Stimulated activated CD4-positive, alpha-beta T cell treated with anti-CD3 and anti-CD28 coated beads, TNF-alpha, amount 100 ng/mL, for 24 hours (primary cell): ENCODE measurements at places on chromosomes 2 and 18.

DNA sequence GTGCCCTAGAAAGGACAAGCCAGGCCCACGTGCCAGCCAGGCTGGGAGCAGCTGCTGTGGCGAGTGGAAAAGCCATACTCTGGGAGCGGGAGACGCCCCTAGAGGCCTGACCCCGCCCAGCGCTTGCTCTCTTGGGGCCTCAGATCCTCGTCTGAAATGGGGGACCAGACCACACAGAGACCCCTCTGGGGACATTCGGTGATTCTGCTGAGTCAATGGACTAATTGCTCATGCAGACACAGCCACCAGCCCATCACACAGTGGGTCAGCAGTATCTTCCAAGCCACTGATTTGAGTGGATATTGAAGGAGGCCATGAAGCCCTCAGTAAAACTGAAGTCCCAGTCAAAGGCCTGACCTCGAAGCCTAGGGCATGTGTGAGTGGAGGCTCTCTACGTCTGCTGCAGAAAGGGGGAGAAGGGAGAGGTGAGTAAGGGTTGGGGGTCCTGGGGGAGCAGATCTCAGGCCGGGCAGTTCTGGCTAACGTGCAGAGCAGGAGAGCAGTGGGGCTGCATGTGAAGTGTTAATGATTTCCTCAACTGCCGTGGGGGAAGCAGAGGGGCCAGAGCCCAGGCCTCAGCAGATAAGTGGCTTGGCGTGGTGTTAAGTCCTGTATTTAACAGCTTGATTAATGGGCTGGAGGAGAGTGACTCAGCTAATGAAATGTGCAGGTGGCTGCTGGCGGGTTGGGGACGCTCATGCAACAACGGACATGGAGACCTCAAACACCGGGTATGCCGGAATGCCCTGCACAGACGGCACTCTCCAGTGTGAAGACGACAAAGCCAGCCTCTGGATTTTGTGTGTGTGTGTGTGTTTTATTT lies 104.4 kb upstream of the TWIST2 start:
- no peak for DNase-seq

DNA sequence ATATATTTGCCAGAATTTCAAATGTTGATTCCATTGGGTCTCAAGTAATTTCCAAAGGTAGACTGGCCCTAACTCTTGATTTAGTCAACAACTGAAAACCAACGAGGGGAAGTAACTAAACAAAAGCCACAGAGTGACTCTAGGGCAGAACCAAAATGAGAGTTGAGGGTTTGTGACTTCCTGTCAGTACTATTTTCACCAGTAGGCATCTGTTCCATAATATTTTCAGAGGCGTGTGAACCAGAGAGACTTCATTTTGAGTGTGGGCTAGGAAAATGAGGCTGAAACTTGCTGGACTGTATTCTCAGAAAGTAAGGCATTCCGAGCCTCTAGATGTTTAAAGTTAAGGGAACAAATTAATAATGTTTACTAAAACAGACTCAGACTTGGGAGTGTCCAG lies 70.6 kb downstream of the GDF7 start:
- no peak for DNase-seq

DNA sequence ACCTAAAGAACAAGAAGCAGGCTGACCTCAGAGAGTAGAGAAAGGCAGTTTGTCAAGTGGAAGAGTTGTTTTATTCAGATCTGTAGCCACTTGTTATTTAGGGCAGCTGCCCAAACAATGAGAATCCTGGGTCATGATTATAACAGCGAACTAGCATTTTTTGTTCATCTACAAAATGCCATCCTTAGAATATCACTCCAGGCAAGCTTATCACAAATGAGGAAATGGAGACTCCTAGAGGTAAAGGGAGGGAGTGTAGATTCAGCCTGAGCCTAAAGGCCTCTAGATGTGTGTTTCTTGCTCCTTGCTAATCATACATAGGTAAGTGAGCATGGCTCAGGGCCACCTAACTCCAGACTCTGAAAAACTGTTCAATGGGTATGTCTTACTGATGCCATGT lies 126.1 kb downstream of the HNMT start:
- no peak for DNase-seq

DNA sequence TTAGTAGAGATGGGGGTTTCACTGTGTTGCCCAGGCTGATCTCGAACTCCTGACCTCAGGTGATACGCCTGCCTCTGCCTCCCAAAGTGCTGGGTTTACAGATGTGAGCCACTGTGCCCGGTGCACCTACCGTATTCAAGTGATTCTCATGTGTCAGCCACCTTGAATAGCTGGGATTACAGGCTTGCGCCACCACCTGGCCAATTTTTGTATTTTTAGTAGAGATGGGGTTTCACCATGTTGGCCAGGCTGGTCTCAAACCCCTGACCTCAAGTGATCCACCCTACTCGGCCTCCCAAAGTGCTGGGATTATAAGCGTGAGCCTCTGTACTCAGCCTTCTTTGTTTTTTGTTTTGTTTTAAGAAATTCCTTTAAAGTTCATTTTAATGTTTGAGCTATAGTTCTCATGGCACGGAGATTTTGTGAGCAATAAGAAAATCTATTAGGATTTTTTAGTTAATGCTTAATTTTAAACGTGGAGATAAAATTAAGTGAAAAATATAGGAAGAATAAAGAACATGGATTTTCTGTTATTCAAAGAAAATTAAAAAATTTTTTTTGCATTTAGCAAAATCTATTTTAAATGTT lies 242.6 kb downstream of the PHLPP1 start:
- peak; percentile 6 for DNase-seq

- no peak for DNase-seq
Measured at GRCh38 chr2:176885661-176886060, 326.9 kb upstream of the HNRNPA3 start.

GRCh38 chr18:59469463-59470180 lies 110.6 kb upstream of the LMAN1 start:
- no peak for DNase-seq

DNA sequence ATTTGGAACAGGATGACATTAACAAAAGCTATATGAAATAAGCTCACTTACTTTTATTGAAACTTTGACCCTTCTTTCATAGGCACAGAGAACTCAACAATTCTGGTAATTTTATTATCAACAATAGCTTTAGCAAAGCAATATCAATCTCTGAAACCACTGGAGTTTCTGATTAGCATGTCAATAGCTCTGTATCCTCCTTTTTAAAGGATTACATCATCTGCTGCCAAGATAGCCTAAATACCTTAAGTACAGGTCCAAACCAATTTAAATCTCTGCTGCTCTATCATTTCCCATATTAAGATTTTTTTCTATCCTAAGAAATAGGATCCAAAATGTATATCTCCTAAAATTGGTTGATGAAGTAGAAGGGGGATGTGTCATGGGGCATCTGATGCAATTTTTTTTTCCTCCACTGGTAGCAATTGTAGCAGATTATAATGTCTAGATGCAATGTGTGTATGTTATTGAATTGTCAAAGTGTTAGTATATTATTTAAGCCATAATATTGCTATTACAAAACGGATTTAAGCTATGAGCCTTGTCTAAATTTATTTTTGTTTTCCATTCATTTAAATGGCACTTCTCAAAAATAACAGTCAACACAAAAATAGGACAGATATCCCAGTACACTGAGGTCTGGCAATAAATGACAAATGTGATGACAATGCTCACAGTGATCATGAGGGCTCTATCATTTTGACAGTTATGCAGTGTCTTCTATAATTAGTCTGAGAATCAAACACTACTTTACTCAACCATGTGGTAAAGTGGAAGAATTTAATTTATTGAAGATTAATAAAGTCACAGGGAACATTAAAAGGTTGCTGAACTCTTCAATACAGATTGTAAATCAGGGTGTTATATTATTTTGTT lies 328.4 kb downstream of the CDH7 start:
- DNase-seq, result no peak

DNA sequence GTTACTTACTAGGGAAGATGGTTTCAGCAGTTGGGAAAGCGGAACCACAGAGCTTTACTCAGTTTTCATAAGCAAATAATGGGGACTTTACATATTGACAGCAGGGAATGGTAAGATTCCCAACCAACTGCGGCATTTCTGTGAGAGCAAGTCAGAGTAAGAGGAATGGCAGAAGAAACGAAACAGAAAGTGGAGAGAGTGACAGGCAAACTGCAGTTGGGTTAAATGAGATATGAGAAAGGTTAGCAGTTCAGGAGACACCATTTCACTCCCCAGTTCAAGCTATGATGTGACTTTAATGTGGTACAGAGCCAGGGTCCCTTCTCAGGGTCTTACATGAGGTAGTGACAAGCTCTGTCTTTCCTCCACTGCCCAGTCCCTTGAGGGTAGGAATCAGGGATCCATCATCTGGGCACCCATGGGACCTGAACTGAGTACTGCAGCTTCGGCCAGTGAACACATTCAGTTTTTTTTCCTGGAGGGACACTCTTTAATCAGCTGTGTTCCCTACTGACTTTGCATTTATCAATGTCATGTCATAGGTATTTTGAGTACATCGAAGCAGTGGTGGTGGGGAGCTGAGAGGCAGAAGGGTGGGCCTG lies 33.0 kb upstream of the GREB1 start:
- no peak for DNase-seq
